NCI-H460 (cell line): ENCODE measurements at places on chromosomes 4 and X. TPM values are rescaled to one million over a fixed set of nuclear protein-coding genes. Genes with fewer than 3 reads are reported as not detected.
A peak's percentile ranks its signal among the peaks of the same experiment; 100 is the strongest.

DNA sequence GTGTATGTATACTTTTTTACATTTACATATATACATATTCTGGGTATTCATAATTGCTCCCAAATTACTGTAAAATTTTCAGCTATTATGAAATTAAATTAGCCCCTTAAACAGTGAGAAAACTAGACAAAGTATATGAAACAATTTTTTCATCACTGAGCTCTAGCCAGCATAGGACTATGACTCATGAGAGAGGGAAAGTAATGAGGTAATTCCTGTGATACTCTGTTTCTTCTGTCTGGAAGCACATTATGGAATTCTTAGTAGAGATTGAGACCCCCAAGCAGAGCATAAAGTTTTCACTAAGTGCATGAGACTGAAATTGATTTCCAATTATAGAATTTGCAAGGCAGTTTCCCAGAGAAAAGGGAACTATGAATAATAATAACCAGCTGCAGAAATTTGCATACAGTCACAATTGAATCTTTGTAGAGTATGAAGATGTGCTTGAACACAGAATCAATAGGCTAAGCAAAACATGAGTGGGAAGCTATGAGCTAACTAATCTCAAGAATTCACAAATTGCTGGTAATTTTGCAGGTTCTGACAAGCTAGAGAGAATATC lies 779.3 kb downstream of the ARAP2 start:
- no peak for DNase-seq

The RELL1 gene
- total RNA-seq = 19.0 and 21.7 TPM in 2 replicates

DNA sequence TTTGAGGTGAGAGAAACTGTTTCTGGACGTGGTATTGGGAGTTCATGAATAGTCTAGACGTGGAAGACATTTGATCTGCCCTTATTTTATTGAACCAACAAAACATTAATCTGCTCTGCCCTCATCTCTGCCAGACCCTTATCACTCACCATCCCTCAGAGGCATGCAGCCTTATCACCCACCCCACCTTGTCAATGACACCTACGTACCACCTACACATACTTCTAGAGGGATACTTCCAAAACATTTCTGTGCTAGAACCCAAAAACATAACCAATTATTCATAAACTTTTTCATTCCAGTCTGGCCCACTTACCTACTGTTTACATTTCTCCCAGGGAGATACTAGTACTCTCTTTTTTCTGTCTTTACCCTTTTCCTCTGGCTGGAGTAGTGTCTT lies 105.2 kb downstream of the RS1 start:
- DNase-seq = no peak

GRCh38 chrX:24283127-24283794 lies 30.6 kb downstream of the SUPT20HL2 start:
- DNase-seq = no peak

- DNase-seq = peak; percentile 33
Measured at GRCh38 chr4:181761156-181761555, 482.0 kb upstream of the TENM3 start.

GRCh38 chr4:179751669-179752068 lies 2309.4 kb upstream of the AGA start:
- DNase-seq = no peak

The STS gene
- total RNA-seq = 1.5 and 1.9 TPM in 2 replicates

The SLC25A4 gene
- 15.3 and 16.9 TPM in 2 replicates for total RNA-seq

GRCh38 chrX:15719324-15719968 lies 18.6 kb upstream of the CA5B start:
- no peak for DNase-seq

- DNase-seq = no peak
Measured at GRCh38 chr4:184825141-184825895, 450 bp downstream of the ACSL1 start.
